ENCODE measurements at places on chromosomes 13 and 19.

DNA sequence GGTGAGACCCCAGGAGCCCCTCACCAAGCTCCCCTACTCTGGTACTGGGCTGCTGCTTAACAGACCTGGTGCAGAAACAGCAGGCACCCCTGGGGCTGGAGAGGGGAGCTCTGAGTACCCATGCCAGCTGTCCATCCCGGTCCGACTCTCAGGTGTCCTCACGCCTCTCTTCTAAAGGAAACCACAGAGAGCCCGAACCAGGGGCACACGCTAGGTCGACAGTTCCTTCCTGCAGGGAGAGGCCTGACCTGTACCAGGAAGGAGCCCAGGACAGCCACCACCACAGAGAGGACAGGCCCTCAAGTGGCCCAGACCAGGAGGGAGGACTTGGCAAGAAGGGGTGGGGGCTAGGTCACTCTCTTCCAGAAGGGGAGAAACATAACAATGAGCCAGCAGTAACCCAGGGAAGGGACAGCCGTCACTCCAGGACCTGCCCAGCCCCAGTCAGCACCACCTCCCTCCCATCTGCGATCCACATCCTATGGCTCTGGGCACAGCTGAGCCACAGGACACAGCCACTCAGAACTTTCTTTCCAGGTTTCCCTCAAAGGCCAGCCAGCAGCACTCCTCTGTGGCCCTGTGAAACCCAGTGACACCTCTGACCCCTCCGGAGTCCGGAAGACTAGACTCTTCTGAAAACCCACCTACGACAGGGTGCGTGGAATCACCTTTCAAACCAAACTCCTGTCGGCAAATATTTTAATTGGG, 13.0 kb upstream of the SLC35E1 start:
- no peak for DNase-seq

GRCh38 chr13:50707628-50708027, 135.9 kb downstream of the DLEU7 start:
- DNase-seq, result no peak

DNA sequence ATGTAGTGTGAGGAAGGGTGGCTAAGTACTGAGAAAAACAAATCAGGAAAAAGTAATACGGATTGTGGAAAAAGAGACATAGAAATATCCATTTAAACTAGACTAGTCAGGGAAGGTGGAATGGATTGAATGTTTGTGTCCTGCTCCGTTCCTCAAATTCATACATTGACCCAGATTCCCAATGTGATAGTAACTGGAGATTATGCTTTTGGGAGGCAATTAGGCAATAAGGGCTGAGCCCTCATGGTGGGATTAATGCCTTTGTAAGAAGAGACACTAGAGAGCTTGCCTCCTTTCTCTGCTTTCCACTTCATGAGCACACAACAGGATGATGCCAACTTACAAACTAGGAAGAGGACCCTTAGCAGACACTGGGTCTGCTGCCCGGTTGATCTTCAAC, 765.2 kb upstream of the GPC6 start:
- peak; percentile 66 for DNase-seq

DNA sequence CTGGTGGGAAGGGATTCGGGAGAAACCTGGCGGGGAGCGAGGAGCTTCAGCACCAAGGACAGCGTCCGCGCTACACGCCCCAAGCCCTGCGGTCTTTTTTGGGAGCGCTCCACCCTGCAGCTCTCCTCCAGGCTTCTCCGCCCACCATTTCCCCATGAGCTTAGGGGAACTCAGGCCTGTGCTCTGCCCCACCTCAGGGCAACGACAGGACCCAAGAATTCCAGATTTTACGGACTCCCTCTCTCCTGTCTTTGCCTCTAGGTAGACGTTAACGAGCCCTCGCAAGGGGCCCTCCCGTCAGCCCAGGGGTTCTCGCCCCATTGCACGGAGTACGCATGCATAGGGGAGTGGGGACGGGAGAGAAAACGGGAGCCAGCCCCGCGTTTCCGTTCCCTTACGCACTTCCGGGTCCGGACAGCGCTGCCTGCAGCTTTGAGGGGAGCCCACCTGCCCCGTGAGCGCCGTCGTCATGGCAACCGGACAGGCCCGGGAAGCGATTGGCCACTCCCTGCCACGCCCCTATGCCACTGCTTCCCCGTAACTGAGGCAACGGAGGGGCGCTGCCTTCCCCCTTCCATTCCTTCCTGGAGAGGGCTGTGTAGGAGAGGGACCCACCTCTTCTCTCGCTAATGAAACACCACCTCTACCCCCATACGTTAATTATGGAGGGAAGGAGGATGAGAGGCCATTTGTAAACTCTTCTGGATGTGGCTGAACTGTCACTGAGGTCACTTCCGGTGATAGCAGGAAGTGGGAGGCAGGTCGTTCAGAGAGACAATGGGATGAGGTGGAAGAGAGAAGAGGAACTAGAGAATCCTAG, 20.8 kb downstream of the NOVA2 start:
- DNase-seq, result peak; percentile 87

DNA sequence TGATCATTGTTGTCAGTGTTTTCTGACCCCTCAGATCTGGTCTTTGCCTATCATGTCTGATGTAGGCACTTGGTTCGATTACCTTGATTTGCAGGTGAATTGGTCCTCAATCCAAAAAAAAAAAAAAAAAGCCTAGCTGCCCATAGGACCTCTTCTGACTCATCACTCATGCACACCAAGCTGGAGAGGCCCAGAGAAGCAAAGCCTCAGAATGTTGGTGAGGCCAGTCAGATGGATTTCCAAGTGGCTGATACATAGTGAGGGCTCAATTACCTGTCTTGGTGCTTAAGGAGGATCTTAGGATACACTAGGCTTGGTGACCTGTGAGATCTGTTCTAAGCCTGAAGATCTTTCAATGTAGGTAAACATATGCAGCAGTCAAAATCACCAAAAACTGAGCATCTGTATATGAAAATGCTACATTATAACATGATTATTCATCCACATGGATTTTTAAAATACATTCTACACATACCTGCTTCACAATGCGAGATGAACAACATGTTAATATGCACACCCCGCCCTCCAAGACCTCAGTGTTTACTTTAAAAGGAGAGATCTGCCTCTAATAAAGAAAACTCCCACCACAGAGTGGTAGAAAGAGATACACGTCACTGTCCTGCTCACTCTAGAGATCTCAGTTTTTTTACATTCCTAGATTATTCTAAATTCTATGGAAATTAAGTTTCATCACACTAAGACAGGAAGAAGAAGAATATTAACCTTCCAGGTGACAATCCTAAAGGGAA, 79.9 kb upstream of the RAP2A start:
- DNase-seq, result no peak

DNA sequence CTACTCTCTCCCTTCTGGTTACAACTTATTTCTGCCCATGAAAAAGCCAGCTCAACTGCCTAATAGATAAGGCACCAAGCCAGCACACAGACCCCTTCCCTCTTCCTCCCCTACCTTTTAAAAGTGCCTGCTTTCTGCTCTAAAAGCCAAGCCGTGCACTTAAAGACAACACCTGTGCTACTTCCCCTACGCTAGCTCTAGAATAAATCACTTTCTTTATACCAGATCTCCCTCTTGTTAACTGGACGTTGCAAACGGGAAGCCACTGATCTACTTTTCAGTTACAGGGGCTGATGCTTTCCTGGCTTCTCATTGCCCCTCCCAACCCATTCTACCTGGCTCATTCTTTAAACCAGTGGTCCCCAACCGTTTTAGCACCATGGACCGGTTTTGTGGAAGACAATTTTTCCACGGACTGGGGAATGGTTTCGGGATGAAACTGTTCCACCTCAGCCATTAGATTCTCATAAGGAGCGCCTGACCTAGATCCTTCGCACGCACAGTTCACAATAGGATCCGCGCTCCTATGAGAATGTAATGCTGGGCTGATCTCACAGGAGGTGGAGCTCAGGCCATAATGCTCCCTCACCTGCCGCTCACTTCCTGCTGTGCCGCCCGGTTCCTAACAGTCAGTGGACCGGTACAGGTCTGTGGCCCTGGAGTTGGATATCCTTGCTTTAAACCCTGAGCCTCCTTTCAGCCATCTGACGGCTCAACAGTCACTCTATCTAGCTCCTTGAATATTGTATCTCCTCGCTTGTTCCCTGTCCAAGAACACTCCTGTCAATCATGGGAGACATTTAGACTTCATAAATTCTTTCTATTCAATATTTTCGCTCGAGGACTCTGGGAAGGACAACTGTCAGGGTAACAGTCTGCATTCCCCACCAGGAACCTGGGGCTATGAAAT, 841 bp upstream of the ZNF223 start:
- DNase-seq, result peak; percentile 66

DNA sequence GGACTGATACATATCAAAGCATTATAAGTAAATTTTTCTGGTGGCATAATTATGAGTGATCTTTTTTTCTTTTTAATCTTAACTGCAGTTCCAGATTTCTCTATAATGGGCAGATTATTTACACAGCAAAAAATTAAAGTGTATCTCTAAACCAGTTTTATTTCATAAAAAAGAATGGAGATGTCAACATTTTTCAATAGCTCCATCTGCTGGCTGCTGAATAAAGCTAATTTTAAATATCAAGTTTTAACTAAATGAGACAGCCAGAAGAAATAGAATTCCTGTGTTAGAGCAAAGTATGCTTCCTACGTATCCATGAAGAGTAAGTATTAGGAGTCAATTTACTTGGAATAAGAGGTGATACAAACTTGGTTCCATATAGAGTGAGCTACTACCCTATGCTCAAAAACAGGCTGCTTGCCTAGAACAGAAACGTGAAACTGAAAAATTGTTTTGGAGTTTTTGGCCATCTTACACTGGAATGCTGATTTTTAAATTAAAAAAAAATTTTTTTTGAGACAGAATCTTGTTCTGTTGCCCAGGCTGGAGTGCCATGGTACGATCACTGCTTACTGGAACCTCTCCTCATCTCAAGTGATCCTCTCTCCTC, 5.0 kb upstream of the PDS5B start:
- DNase-seq, result no peak

GRCh38 chr19:48154003-48154402, 16.1 kb downstream of the LIG1 start:
- DNase-seq, result no peak

- DNase-seq, result no peak
Observed at GRCh38 chr13:94515374-94515773, 35.9 kb upstream of the DCT start.

DNA sequence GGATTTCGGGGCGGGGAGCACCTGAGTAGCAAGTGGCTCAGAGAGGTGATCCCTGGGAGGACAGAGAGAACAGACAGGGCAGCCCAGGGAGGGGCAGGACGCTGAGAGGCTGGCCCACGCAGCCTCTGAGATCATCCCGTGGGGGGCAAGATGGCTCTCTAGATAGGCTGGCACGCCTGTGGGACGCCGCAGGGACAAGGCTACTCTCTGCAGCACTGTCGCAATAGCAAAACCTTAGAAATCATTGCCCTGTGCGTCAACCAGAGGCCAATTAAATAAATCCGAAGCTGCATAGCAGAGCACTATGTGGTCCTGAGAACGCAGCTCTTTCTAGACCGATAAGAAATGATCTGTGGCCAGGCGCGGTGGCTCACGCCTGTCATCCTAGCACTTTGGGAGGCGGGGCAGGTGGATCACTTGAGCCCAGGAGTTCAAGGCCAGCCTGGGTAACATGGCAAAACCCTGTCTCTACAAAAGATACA, 5.1 kb downstream of the PEX11G start:
- no peak for DNase-seq

DNA sequence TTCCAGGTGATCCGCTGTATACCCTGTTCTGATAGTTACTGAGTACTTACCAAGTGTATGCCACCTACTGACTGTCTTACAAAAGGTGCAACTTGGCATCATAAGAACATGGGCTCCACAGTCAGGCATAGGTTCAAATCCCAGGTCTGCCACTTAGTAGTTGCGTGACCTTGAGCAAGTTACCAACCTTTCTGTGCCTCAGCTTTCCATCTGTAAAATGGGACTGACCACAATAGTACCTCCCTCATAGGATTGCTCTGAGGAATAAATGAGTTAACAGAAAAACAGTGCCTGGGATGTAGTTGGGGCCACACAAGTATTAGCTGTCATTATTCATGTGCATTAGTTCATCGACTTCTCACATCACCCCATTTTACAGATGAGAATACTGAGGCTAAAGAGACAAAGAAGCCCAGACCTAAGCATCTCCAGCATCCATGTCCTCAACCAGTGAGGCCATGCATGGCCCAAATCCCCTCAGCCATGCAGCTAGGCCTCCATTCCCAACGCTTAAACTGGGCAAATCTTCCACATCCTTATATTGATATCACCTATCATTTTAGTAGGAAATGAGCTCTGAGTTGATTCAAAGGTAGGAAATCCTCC, 51.3 kb upstream of the UBE2L5 start:
- DNase-seq, result no peak

DNA sequence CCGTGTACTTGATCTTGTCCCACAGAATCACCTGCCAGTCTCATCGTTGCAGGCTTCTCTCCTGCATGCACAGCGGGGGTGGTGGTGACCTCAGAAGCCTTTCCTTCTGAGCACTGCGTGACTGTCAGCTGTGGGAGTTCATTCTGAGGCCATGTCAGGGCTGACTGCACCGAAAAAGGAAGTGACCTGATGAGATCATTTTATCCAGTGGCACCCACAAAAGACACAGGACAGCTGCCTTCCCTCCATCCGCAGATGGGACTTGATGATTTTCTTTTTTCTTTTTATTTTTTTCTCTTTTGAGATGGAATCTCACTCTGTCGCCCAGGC, 89.7 kb downstream of the RAB20 start:
- no peak for DNase-seq

DNA sequence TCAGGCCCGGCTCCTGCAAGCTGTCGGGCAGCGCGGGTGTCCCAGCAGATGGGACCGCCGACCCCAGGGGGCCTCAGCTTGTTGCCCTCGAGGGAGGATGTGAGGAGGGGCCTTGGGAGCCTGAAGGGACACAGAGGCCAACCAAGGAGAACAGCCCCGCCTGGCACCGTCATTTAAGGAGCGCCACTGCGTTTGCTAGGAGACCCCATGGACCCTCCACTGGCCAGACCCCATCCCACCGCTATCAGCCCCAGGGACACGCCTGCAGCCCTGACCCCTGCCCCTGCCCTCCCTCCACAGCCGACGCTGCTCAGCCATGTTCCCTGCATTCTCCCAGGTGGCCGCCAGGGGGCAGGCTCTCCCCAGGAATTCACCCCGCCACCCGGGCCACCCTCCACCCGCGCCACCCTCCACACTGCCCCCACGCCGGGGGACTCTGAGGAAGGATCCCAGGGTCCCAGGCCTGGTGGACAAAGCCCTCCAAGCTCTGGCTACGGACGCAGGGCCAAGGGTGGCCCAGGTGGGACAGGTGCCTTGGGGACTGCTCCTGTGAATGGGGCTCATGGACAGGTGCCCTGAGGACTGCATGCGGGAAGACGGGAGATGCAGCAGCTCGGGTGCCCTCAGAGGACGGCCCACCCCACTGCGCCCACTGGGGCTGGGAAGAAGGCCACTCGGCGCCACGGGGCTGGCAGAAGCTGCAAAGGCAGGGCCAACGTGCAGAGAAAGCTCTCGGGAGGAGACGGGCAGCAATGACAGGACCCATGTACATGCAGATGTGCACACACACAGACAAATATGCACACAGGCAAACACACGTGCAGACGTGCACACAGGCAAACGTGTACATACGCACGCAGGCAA, 34.4 kb downstream of the PIP5K1C start:
- DNase-seq, result no peak

- no peak for DNase-seq
Observed at GRCh38 chr13:43797159-43797558, 10.4 kb upstream of the ENOX1 start.
